ENCODE measurements at places on chromosomes 11 and 22.
A peak's percentile ranks its signal among the peaks of the same experiment; 100 is the strongest.

- no peak for DNase-seq
Measured at GRCh38 chr11:21564833-21565682, 627.8 kb upstream of the ANO5 start.

DNA sequence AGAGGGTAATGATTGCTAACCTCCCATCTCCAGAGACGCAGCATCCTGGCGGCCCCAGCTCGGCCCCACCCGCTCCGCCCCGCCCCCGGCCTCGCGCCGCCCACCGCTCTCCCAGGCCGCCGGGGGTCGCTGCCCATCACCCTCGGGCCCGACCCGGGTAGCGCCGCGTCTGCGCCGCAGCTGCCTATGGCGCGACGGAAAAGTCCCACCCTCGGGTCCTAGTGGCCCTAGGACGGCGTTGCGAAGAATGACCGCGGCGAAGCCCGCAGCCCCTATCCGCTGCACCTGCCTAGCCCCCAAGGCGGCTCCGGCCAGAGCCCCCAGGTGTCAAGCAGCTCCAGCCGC, 457 bp downstream of the CPSF7 start:
- DNase-seq: peak; percentile 26

- DNase-seq: no peak
Measured at GRCh38 chr11:57541169-57541568, 3.8 kb downstream of the SMTNL1 start.

DNA sequence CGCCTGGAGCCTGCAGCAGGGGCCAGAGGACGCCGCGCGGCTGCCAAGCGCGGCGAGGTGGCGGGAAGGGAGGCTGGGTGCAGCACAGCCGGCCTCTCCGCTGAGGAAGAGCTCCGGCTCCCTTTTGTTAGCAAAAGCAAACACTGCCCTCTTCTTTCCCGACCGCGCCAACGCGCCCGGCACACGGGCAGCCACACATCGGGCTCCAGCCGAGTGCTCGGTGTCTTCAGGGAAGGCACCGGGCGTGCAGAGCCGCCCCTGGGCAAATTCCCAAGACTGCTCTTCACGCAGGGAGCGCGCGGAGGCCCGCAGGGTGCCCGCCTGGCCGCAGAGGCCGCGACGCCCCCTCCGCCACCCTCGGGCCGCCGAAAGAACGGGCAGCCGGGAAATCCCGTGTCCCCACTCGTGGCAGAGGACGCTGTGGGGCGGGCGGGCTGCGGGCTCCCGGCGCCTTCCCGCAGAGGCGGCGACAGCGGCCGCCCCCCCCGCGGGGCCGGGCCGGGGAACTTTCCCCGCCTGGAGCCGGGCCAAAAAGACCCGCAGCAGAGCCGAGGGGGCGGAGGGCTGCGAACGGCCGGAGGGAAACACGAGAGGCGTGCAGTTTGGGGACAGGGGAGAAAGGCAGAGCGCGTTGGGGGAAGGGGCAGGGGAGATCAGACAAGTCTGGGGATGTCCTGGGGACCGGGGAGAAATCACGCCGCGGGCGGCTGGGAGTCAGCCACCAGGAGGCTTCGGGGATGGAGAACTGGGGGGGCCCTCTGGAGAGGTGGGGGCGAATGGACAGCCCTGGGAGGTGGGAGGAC, 931 bp downstream of the CADM1 start:
- DNase-seq: no peak

GRCh38 chr11:27158456-27159334, 118.1 kb downstream of the BBOX1 start:
- peak; percentile 81 for DNase-seq

DNA sequence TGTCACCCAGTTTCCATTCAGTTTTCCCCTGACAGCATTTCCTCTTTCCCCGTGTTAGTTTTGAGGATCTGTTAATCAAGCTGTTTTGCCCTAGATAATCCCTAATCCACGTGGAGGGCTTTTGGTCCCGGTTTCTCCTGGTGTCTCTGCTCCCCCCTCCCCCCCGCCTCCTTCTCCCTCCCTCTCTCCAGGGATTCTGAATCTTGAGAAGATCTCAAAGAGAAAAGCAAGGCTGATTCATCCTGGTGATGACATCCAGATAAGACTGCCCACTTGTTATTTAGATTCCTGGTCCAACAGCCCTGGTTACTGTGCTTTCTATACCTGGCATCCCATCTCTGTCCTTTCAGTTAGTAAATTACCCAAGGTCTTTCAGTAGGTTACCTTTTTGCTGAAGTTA, 59.4 kb downstream of the KCNA4 start:
- no peak for DNase-seq

GRCh38 chr11:116059919-116060318, 555.7 kb upstream of the CADM1 start:
- no peak for DNase-seq

GRCh38 chr11:69044111-69045013, 4.4 kb upstream of the TPCN2 start:
- peak; percentile 28 for DNase-seq

DNA sequence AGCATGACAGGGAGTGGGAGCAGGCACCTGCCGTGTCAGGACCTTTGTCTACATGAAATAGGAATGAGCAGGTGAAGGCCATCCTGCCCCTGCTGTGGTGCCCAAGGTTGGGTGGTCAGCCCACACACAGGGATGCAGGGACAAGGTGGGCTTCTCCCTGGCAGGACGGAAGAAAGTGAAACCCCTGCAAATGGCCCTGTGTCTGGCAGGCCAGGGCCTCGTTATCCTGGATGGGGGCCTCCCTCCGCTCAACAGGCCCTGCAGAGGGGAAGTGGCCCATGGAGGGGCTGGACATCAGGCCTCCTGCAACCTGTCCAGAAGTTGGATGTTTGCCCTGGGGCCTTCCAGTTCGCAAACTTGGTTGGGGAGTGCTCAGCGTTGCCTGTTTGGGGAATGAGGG, 14.9 kb downstream of the TOB2 start:
- DNase-seq: no peak

- DNase-seq: no peak
Measured at GRCh38 chr11:28250192-28250591, 142.0 kb downstream of the METTL15 start.

DNA sequence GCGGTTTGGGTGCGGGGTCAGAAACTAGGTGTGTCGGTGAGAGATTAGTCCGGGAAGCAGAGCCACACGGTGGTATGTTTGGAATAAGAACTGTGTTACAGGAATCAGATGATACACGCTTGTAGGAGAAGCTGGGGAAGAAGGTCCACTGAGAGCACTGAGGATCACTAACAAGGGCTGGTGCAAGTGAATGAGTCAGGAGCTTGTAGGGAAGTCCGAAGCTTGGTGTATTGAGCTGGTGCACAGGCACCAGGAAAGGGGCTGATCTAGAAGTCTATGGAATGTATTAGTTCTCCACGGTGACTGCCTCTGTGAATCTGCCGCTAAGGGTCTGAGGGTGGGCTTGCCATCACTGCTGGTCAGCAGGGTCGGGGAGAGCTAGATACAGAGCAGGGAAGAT, 18.8 kb upstream of the GRK3 start:
- DNase-seq: no peak

DNA sequence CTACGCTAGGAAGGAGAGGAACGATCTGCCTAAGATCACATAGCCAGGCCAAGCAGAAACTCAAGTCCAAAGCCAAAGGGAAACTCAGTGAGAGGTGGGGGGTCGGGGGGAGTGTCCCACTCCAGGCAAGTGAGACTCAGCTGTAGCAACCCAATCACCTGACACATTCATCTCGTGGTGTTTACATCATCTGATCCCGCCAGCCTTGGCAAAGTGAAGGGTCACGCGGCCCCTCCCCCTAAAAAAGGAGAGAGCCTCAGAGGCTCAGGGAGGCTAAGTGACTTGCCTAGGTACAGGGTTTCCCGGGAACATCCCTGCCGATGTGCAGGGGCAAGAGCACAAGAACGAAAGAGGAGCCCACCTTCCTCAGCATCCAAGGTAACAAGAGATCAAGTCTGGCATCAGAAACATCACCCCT, 21.5 kb downstream of the MYH9 start:
- DNase-seq: no peak

DNA sequence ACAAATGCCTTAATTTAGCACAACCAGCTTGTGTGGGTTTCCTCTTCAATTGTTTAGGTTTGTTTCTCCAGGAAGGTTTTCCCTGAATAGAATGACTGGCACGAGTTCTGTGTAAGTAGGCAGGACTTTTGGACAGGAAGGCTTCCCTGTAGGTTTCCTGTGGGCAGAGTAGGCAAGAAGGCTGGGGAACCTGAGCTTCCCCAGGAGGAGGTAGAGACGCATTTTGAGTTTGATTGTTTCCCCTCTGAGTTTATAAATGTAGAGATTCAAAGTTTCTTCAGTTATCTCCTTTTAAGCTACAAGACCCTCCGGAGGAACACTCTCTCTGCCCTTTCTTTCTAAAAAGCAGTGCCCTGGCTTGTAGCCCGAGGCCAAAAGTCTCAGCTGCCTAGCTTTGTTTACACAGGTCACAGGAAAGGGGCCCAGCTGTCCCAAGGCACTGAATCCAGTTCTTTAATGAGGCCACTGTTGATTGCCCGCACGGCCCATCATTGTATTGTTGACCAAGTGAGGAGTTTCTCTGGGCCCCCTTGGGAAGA, 66.6 kb upstream of the RDX start:
- no peak for DNase-seq

DNA sequence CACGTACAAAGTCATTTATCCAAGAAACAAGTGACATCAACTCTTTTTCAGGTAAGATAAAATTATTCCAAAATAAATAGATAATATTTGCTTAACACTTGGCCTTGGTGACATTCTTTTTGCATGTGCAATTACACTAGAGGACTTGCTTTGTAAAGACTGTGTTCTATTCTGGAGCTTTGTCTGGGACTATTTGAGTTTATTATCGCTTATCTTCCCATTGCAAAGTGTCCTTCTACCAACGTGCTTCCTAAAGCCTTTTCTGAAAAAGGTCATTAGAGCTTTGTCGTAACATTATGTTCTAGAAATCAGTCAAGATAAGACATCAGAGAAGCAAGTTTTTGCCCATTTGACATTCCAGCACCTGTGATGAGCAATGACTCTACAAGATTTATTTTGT, 78.3 kb upstream of the MYO18B start:
- no peak for DNase-seq

DNA sequence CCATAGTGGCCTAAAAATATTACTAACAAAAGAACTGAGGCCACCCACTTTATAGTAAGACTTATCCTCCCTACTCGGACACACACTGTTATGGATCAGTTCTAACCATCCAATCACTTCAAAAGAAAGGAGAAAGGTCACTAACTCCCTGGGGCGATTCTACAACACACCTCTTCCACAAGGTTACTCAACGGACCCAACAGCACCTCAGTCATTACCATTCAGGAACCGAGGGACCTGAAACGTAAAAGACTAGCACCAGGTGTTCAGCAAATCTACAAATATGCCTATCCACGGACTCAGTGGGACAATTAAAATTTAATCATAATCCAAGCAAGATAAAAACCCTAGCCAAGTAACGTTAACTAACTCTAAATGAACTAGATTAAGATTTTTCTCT, 1.6 kb downstream of the HNRNPUL2 start:
- DNase-seq: no peak

- DNase-seq: no peak
Measured at GRCh38 chr11:104404231-104405175, 240.6 kb upstream of the PDGFD start.

DNA sequence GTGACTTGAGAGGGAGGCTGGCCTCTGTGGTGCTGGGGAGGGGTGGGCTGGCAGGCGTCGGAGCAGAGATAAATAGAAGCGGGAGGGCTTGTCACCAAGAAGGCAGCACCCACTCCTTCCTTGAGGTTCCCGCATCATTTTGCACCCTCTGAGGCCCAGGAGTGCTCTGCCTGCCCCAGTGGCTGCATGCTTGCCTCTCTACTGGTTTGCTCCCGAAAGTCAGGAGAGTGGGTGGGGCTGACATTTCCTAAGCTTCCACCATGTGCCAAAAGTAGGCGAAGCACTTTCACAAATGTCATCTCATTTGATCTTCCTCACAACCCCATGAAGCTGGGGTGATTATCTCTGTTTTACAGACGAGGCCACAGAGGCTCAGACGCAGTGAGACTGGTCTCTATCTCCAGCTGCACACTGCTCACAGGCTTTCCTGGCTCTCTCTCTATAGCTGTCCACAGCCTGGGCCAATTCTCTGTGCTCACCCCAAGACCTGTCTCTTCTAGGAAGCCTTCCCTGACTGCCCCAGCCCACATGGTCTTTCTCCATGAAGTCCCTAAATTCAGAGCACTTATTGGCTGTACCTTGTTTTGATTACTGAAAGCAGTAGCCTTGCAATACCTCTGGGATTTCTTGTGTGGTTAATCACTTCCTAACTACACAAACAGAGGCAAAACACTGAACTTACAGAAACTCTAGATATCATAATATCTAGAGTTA, 2.6 kb upstream of the UCP3 start:
- DNase-seq: peak; percentile 44

DNA sequence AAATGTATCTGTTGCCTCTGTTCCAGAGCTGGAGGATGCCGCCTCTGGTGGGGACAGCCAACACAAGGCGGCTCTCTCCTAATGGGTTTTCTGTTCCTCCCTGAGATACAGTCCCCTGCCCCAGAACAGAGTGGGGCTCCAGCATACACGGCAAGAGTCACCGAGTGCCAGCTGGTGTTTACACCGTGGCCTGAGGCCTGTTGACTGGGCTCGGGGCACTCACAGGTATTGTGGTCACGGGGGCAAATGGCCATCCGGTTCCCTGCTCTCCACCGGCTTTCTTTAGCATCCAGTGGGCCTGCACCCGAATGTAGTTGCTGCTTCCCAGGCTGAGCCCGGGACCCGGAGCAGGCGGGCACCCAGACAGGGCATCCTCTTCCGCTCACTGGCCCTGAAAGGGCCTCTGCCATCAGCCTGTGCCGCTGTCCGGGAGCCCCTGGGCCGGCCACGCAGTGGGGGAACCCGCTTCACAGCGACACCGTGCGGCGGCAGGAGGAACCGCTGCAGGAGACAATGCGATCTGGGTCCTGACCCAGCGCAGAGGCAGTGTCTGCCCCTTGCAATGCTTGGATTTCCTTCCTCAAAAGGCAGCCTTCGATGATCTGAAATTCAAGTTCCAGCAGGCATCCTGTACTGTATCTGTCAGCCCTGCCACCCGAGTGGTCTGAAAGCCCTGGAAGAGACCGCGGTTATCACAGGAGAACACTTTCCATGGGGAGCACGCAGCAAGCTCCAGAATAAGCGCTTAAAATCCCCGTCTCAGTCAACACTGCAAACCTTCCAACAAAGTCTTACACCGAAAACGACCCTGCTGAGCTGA, 859 bp upstream of the KRTAP5-5 start:
- DNase-seq: no peak

- peak; percentile 53 for DNase-seq
Measured at GRCh38 chr11:1693327-1694063, 3.5 kb upstream of the KRTAP5-6 start.

GRCh38 chr22:27461470-27461869, 340.1 kb downstream of the MN1 start:
- no peak for DNase-seq

GRCh38 chr11:35042913-35043312, 96.1 kb upstream of the CD44 start:
- no peak for DNase-seq

DNA sequence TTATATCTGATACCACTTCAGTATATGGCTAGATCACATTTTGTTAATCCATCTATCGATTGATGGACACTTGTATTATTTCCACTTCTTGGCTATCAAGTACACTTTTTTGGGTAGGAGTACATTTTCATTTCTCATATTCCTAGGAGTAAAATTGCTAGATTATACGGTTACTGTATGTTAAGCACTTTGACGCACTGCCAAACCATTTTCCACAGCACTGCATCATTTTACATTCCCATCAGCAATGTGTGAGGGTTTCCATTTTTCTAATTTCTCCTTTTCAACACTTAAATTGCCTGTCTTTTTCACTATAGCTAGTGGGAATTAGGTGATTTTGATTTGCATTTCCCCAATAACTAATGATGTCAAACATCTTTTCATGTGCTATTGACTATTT, 179.3 kb upstream of the B3GAT1 start:
- DNase-seq: no peak

All from fibroblast of the conjunctiva (primary cell).